Anterior cingulate cortex (tissue), 58 donors: ENCODE measurements at places on chromosomes 1 and 21.

- DNase-seq: no peak
These were observed 240.9 kb downstream of the KIF26B start for GRCh38 chr1:245395680-245396079.

DNA sequence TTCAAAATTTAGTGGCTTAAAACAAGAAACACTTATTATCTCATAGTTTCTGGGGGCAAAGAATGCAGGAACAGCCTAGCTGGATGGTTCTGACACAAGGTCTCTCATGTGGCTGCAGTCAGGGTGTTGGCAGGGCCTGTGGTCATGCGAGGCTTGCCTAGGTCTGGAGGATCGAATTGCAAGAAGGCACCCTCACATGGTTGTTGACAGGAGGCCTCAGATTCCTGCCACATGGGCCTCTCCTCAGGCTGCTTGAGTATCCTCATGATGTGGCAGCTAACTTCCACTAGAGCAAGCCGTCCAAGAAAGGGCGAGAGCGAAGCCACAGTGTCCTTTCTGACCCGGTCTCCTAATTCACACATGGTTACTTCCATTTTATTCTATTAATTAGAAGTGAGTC lies 6.2 kb upstream of the NRIP1 start:
- no peak for DNase-seq

DNA sequence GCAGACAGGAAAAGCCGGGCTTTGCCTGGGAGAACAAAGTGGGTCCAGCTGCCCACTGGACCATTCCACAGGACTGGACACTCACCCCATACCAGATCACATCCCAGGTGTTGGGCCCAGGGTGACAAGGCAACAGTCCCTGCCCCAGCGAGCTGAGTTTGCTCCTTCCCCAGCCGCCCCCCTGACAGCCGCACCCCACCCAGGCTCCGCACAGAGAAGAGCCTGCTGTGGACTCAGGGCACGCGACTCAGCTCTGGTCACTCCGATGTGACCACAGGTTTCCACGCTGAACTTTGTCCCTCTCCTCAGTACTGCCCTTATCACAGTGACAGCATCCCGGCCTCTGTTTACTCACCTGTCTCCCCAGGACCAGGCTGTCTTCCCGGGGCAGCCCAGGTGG lies 1.2 kb downstream of the BMP8B start:
- DNase-seq: no peak

DNA sequence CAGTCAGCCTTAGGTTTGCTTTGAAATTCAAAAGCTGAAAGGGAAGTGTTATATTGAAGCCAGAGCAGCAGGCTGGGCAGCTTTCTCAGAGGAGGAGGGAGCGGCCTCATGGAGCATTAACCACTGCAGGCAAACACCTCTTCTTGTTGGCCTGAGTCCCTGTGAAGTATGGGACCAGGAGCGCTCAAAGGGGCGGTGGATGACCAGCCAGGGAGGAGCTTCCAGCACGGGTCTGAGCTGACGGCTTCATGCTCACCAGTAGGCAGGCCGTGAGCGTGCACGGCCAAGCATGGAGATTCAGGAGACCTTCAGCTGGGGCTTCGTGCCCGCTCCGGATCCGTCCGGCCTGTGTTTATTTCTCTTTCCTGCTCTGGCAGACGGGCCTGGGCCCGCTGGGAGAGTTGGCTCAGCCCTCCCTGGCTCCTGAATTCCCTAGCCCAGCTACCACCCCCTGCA lies 245.2 kb downstream of the TRABD2B start:
- DNase-seq: no peak

- DNase-seq: no peak
These were observed 1271.4 kb downstream of the KCNT2 start for GRCh38 chr1:195336812-195337211.

- no peak for DNase-seq
These were observed 8.7 kb downstream of the SZRD1 start for GRCh38 chr1:16375521-16376340.

DNA sequence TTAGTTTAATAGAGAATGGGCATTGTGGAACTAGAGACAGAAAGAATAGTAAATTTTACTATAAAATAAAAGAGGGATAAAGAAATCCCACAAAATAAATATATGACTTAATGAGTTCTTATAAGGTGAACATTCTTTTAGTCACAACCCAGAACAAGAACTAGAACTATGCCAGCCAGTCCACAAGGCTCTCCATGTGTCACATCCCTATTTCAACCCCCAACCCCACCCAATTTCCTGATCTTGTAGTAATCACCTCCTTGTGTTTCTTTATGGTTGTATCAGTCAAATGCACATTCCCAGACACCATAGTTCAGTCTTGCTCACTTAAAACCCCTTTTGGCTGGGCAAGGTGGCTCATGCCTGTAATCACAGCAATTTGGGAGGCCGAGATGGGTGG lies 662.3 kb upstream of the CAMK1G start:
- DNase-seq: no peak

GRCh38 chr21:41769933-41770332 lies 3.1 kb upstream of the RIPK4 start:
- no peak for DNase-seq

DNA sequence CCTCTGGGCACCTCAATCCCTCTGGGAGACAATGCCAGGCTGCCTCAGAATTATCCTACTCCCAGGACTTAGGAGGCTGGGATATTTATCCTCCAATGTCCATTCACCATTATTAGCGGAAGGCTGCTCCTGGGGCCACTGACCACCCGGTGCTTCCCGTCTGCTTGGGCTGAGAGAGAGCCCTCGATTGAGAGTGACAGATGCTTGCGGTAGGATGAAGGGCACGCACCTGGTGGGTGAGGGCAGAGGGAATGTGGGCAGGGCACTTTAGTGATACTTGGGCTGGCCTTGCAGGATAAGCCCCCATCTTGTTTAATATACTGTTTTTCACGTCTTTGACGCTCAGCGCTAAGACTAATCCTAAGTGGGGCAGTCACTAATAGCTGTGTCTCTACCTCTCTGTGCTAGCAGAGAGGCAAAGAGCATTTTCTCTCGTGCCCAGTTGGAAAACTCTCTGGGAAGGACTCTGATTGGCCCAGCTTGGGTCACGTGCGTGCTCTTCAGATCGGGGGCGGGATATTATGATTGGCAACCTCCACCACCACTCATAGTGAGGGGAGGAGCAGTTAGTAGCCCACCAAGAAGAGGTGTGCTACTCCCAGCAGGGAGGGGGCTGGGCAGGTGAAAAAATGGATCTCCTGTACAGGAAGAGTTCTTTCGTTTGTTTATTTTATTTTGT lies 10.6 kb upstream of the PARS2 start:
- DNase-seq: no peak

GRCh38 chr1:28195780-28196179 lies 19.3 kb upstream of the PTAFR start:
- DNase-seq: no peak

- peak; percentile 22 for DNase-seq
These were observed 107.1 kb downstream of the SPSB1 start for GRCh38 chr1:9399510-9400424.

- peak; percentile 16 for DNase-seq
These were observed at the start of gene GPX7 for GRCh38 chr1:52601991-52602855. Gene GPX7, plus strand, starts transcription at chr1:52602371. Its CDS starts 39 bp downstream, at chr1:52602410.

DNA sequence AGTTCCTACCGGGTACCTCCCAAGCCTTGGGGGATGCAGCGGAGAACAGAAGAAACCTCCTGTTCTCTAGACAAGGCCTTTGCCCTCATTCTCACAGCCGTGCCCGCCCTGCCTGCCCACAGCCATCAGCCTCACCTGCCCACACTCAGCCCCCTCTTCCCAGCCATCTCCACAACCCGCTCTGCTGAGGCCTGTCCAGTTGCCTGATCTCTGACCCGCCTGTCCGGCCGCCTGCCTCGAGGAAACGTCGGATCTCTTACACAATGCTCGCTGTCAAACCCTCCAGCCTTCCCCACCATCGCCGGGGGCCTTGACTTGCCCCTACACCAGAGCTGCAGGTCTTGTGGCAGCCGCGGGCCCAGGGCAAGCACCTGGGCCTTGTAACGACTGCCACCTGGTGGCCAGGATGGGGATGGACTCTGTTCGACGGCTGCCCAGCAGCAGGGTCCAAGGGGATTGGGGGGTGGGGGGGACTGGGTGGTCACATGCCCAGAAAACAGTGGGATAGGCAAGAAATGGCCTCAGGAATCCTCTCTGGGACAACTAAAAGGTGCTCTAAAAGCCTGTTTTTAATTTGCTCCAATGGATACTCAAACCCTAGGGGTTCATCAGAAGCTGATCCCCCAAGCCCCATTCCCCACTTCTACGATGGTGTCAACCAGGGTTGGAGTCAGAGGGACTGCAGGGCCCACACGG lies 31.0 kb downstream of the SLC45A1 start:
- peak; percentile 14 for DNase-seq

- DNase-seq: no peak
These were observed 32.1 kb upstream of the COL18A1 start for GRCh38 chr21:45372732-45373355.

DNA sequence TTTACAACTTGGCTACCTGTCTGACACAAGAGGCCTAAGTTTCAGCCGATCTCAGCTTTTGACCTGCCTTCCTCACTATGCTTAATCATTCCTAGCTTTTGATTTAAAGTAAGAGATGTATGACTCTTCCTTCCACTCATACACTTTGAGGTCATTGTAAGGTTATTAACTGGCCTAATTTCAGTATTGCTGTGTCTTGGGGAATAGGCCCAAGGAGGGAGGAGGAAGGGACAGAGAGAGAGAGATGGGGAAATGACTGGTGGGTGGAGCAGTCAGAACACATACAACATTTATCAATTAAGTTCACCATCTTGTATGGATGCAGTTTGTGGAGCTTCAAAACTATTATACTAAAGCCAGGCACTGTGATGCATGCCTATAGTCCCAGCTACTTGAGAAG lies 28.3 kb upstream of the FAM20B start:
- DNase-seq: no peak

- no peak for DNase-seq
These were observed 554 bp downstream of the ZNF281 start for GRCh38 chr1:200409203-200409760.

GRCh38 chr1:16998589-16998988 lies 13.1 kb downstream of the ATP13A2 start:
- DNase-seq: no peak

GRCh38 chr21:42672699-42673458 lies 19.5 kb downstream of the PDE9A start:
- no peak for DNase-seq

GRCh38 chr1:51442198-51442597 lies 76.9 kb downstream of the EPS15 start:
- DNase-seq: no peak

GRCh38 chr1:93704052-93704451 lies 22.4 kb upstream of the BCAR3 start:
- no peak for DNase-seq

GRCh38 chr1:226520640-226521355 lies 27.8 kb upstream of the STUM start:
- no peak for DNase-seq

GRCh38 chr1:248871837-248872401 lies 13.0 kb upstream of the ZNF692 start:
- no peak for DNase-seq

DNA sequence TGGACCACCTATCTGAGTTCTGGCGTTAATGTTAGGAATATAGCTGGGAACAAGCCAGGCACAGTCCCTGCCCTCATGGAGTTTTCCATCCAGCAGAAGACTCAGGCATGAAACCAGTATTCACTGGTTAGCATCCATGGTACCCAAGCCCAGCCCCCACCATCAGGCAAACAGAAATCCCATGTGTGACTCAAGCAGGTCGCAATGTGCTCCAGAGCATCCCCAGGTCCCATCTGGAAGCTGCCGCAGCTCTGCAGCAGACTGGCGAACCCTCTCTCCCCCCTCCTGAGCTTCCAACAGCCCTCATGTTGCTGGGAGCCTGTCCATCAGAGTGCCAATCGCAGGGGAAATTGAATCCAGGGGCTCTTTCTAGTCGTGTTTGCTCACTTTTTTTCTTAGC lies 174.2 kb downstream of the RRAGC start:
- no peak for DNase-seq

GRCh38 chr1:70980361-70980760 lies 67.3 kb downstream of the PTGER3 start:
- no peak for DNase-seq

GRCh38 chr1:18879791-18880309 lies 20.4 kb upstream of the TAS1R2 start:
- no peak for DNase-seq

GRCh38 chr1:61170328-61171238 lies 88.2 kb downstream of the NFIA start:
- no peak for DNase-seq

GRCh38 chr1:200670242-200671118 lies 773 bp upstream of the DDX59 start:
- DNase-seq: peak; percentile 80

DNA sequence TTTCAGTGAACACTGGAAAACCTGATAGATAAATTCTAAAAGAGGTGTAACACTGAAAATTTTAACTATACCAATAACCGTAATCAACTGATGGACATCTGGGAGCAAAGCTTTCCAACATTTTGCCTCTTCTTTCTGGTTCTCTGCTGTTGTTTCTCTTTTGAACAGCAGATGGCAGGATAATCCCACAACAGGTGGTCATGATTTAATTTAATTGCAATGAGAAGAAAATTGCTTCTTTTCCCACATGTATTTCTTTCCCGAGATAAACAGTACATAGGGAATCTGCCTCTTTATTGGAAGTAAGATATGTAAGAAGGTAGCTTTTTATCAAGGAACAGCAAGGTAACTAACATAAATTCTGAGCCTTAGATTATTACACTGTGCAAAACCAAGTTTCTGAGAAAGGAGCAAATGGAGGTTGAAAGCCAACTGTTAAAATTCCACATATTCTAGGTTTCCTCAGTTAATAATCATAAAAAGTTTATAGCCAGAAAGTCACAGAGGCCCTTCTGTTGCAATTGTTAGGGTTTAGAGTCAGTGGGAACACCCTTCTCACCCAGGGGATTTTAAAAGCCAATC lies 72.9 kb downstream of the RPS6KA1 start:
- peak; percentile 22 for DNase-seq

- DNase-seq: no peak
These were observed 20.2 kb downstream of the TYW3 start for GRCh38 chr1:74753104-74753503.

GRCh38 chr1:60488847-60489246 lies 415.3 kb upstream of the C1orf87 start:
- no peak for DNase-seq

DNA sequence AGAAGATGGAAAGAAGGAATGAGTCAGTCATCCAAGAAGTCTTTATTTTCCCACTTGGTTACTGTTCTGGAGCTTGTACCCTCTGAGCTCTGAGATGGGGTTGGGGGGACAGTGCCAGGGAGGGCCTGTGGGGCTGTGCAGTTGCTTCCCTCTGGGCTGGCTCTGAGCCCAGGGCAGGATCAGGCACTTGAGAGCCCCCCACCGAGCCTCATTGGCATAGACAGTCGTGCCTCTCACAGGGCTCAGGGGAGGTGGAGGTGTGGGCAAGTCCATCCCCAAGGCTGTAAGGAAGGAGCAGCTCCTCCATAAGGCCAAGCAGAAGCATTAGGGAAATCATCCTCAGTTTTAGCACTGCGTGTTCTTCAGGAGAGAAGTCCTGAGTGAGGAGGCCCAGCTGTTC lies 2.5 kb upstream of the ARL8A start:
- no peak for DNase-seq

GRCh38 chr1:181089017-181089675 lies 646 bp downstream of the IER5 start:
- DNase-seq: no peak
